ENCODE measurements at places on chromosomes 1 and 21. TPM values are rescaled to one million over a fixed set of nuclear protein-coding genes. Genes with fewer than 3 reads are reported as not detected.

Gene MAP10
- total RNA-seq, result 0.97 TPM

Gene TMEM79
- 134 TPM for total RNA-seq

Gene ACTL8
- not detected for total RNA-seq

Gene S100A14
- total RNA-seq, result 2,146 TPM

Gene GRHL3
- total RNA-seq, result 179 TPM

Gene LENEP
- not detected for total RNA-seq

Gene UTS2
- not detected for total RNA-seq

Gene SYCP1
- total RNA-seq, result not detected

Gene C1orf167
- total RNA-seq, result not detected

Gene ATP1A2
- 2.2 TPM for total RNA-seq

Gene ISG15
- 9.7 TPM for total RNA-seq

Gene KCNAB2
- 1.8 TPM for total RNA-seq

Gene RPTN
- 0.09 TPM for total RNA-seq

Measured in esophagus squamous epithelium (tissue), 5 donors.